ENCODE measurements at places on chromosomes 2 and 18.

DNA sequence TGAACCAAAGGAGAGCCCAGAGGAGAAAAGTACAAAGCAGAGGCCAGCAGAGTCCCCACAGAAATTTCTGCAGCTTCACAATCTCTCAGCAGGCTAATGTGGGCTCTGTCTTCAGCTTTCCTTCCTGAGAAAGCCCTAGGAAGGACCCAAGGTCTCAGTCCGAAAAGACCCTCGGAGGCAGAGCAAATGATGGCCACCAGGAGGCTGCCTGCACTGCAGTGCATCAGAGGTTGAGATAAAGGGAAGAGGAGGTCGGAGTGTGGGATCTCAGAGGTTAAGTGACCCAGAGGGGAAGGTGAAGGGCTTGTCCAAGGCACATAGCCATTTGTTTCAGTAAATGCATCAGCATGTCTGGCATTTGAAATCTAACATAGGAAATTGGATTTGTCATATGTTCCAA lies 299.1 kb upstream of the SLC14A2 start:
- no peak for DNase-seq

GRCh38 chr2:171531836-171532450 lies 9.7 kb downstream of the CYBRD1 start:
- DNase-seq: no peak

- DNase-seq: no peak
Observed at GRCh38 chr2:204550751-204551511, 5.7 kb downstream of the PARD3B start.

- DNase-seq: no peak
Observed at GRCh38 chr2:56224316-56224715, 40.5 kb downstream of the CCDC85A start.

DNA sequence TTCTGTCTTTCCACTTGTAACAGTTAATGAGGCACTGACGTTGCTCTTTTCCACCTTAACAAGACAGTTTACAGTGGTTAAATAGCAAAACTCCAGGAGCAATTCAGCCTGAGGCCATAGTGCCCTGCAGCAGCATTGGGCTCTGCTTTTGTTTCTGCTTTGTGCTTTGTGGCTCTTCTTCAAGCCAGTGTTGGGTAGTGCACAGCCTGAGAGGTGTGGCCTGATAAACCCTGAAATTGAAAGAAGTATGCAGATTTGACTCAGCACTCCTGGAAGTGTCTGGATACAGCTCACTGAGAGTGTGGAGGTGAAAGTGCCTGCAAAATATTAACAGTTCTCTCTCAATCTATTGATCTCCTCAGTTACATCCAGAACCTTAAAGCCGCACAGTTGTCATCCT lies 63.0 kb downstream of the STK25 start:
- DNase-seq: no peak

DNA sequence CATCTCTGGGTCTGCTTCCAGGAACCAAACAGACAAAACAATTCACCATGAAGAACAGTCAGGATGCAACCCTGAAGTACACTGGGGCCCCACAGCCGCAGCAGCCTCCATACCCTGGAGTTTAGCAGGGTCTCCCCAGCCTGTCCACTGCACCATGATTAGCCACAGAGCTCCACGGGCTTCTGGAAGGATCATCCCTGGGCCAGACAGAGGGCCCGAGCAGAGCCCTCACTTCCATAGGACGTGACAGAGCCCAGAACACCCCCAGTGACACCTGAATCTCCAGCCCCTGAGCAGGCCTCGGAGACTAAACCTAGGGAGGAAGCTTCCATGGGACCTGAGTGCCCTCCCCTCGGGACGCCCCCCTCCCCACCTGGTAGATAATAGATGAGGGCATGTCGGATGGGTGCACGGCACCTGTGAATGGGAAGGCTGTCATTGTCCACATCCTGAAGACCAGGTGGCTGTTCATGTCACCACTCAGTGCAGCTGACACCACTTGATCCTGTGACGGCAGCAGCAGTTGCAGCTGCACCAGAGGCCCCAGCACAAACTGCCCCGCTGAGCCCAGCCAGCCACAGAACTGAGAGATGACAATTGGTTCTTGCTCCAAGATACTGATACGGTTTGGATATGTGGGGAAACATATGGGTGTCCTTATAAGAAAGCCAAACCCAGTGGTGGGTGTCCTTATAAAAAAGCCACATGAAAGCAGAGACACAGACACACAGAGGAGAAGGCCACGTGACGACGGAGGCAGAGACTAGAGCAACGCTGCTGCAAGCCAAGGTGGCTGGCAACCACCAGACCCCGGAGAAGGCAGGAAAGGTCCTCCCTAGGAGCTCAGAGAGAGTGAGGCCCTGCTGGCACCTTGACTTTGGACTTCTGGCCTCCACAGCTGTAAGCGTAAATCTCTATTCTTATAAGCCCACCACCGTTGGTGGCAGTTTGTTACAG lies 23.2 kb downstream of the KIF1A start:
- no peak for DNase-seq

GRCh38 chr2:177429688-177430325 lies 37.2 kb downstream of the AGPS start:
- DNase-seq: no peak

DNA sequence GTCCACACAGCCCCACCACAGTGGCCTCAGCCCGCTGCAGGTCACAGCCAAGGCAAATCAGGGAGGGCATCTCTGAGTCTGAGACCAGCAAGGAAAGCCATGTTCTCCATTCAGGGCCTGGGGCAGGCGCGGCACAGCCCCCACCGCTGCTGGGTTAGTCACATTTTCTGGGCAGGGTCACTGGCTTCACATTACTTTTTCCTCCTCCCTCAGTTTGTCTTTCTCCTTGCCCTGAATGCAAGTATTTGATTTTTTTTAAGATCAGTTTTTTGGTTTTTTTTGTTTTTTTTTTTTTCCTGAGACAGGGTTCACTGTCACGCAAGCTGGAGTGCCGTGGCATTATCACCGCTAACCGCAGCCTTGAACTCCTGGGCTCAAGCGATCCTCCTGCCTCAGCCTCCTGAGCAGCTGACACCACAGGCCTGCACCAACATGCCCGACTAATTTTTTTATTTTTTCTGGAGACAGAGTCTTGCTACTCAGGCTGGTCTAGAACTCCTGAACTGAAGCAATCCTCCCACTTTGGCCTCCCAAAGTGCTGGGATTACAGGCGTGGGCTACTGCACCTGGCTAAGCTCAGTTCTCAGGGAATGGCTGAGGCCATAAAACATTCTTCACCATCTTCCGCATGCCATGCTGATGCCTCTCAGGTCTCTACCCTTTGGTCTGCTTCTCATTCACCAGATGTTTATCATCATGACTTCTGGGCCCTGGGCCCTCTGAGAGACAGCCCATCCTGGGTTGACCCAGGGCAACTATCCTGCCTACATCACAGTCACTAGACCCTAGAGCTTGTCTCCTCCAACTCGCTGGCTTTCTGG lies 628 bp upstream of the CAPG start:
- DNase-seq: no peak

- no peak for DNase-seq
Observed at GRCh38 chr2:66948234-66948633, 448.9 kb upstream of the ETAA1 start.

DNA sequence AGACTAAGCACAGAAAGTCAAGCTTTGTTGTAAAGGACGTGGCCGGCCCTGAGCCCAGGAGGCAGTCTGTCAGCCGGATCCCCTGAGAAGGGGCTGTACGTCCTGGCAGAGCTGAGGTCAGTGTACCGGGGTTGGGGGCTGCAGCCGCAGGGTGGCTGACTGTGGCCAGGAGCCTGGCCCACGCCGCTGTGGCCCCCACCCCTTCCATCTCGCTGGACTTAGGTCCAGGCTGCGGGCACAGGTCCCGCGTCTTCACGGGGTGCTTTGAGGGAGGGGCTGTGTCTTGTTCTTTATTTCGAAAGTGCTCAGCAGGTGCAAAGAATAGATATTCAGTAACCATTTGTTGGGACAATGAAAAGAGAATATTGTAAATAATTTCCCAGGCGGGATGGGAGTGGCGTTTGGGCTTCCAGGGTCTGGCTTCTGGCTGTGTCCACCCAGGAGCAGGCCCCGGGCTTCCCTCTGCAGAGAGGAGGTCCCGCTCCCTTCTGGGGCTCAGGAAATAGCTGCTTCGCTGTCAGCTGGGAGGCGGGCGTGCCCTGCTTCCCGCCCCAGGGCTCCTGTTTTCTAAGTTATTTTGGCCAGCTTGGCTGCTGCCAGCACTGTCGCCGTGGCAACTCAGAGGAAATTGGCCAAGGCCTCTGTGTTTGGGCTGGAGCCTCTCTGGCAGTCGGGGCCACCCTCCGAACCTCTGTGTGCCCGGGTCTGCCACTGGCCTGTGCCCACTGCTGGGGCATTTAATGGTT lies 7.4 kb downstream of the NFATC1 start:
- DNase-seq: no peak

DNA sequence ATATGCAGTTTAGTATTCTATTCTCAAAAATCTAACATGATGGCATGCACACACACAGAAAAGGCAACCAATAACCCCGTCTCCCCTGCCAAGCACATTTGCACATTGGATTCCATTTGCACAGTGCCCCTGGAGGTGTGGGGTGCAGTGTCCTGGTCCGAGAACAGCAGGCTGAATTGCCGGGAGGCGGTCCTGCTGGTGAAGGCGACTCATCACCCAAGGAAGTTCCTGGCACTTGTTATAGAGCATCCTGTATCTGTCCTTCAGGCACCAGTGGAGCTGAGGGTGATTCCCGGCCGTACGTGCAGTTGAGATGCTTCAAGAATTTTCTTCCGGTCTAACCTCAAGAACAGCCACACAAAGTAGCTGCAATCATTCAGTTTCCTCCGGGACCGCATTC lies 73.0 kb upstream of the RAB12 start:
- DNase-seq: no peak

GRCh38 chr2:128196471-128196931 lies 105.5 kb downstream of the UGGT1 start:
- no peak for DNase-seq

- no peak for DNase-seq
Observed at GRCh38 chr2:180882959-180883358, 97.4 kb upstream of the UBE2E3 start.

DNA sequence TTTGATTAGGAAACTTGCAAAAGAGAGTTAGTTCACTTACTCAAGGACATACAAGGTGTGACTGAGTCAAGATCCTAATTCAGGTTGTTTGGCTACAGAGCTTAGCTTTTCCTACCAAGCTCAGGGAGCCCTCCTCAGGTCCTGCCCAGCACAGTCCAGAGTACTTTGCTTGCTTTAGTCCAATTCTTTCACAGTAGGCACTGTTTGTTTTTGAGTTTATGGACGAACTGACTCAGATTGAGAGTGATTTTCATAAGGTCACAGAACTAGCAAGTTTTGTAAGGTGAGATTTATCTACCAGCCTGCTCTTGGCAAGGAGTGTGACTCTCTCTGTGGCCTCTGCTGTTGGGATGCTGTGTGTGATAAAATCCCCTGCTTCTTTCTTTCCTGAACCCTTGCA lies 310.5 kb downstream of the PTPRM start:
- DNase-seq: no peak

GRCh38 chr18:54964741-54965140 lies 5.5 kb upstream of the CCDC68 start:
- no peak for DNase-seq

- DNase-seq: no peak
Observed at GRCh38 chr2:191032588-191033429, 18.8 kb upstream of the STAT1 start.

DNA sequence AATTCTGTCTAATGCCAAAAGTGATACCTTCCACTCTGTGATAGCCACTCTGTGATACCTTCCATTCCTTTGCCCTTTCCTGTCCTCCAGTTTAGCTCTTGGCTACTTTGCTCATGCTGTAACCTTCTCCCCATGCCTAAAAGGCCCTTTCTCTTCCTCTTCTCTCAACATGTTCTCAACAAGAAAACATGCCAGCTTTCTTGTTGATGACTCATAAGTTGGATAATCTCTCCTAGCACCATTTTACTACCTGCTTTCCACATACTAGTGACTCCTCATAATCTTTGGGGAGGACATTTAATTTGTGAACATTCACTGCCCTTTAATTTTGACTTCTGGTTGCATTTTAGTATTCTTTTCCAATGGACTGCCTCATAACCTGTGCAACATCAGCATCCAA lies 55.9 kb upstream of the NT5C1B start:
- DNase-seq: no peak

DNA sequence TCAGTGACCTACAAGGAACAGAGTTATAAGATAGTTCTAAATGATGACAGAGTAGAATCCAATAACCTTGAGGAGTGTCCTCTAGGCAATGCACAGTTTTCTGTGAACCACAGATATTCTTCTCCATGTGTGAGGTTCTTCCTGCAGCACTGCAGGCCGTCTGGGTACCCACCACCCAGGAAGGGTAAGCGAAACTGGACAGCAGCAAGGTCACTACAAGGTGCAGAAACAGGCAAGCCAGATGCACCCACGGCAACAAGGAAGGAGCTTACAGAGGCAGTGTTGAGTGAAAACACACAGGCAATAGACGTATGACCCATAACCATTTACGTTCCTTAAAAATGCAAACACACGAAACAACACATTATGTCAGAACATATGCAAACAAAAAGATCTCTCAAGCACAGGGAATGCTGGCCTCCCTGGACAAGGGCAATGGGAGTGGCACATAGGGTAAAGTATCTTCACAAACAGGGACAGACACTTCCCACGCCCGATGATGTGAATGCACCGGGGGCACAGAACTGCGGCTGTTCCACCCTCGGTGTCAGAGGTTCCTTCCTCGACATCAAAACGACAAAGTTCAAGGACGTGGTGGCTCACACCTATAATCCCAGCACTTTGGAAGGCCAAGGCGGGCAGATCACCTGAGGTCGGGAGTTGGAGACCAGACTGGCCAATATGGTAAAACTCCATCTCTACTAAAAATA lies 84.1 kb downstream of the NDUFA10 start:
- DNase-seq: no peak

- DNase-seq: no peak
Observed at GRCh38 chr2:121532347-121532766, 1.7 kb downstream of the RNU4ATAC start.

GRCh38 chr2:102506743-102507142 lies 33.7 kb downstream of the SLC9A4 start:
- DNase-seq: no peak

GRCh38 chr2:79219383-79219988 lies 59.9 kb upstream of the REG3A start:
- no peak for DNase-seq

GRCh38 chr2:233584210-233584609 lies 17.6 kb upstream of the USP40 start:
- DNase-seq: no peak

GRCh38 chr2:233117351-233117750 lies 57.2 kb downstream of the INPP5D start:
- no peak for DNase-seq
